ENCODE measurements at places on chromosomes 5 and 9.

DNA sequence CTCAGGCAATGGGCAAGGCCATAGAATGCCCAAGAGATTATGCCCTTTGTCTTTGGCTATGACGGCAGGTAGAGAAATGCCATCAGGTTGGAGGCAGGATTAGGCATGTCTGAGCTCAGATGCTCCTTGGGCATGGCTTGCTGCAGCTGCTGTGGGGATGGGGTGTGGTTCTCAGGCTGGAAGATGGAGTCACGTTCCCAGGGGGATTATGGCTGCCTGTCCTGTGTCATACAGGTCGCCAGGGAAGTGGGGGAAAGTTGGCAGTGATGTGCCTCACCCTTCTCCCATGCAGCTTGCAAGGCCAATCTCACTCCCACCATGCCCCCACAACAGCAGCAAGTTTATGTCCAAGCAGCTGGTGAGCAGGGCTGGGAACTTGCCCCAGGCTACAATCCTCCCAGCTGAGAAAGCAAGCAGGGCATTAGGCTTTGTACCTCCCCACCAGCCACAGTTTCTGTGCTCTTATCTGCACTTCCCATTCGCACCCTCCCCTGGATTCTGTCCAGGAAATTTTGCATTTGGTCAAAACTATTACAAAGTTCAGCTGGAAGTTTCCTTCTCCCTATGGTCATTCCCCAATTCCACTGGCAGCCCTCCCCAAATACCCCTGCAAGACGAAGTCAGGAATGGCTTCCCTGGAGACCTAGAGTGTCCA, 1788.0 kb upstream of the NUDT12 start:
- DNase-seq, result no peak

- DNase-seq, result no peak
Measured at GRCh38 chr5:67378256-67378655, 181.7 kb upstream of the CD180 start.

DNA sequence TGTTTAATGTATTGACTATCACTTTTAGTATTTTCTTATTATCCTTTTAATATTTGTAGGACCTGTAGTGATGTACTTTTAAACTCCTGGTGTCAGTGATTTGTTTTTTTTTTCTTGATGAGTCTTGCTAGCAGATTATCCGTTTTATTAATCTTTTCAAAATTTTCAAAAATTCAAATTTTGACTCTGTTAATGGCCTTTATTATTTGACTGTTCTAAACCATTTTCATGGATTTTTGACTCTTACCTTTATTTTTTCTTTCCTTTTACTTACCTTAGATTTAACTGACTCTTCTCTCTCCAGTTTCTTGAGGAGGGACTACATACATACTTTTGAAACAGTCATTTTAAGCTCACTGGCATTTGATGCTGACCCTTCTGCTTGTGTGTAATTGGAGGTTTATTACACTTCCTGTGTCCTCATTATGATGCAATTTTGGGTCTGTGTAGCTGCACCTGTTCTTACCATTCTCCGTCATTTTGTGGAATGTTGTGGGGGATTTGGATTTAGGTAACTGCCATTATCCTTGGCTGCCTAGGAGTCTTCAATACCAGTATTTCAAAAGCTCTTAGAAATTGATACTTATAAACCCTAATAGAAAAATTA, 32.0 kb upstream of the EXOC3 start:
- DNase-seq, result no peak

DNA sequence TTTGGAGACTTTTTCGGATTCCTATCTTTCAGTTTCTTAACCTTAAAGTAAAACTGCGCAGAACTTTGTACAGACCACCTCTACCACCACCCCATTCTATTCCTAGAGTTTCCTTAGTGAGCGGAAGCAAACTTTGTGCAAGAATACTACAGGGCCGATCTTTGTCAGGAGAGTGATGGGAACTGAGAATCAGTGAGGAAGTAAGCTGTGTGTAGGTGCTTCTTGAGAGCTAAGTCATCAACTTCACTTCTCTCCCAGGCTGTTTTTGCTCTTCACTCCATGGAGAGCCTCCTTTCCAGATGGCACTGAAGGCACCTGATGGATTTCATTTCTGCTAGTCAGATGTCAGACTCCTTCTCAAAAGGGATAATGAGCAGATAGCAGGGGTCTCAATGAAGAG, 127.3 kb downstream of the SPATA31D1 start:
- DNase-seq, result no peak

DNA sequence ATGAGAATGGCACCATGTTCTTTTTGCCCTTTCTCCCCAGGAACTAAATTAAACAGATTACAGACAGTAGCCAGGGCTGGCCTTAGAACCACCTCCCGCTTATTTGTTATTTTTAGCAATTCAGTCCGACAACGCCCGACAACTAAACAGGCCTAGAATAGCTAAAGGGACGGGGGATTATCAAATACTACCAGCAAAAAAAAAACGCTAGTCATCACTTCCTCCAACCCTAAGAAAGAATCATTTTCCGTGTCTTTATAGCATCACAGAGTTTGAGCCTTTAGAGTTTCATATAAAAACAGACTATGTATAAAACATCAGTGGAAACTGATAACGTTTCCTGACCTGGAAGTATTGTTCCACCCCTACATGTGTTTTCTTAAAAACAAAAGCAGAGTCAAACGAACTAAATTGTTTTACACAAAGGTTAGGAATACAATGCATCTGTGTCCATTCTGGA, 35.3 kb downstream of the PFDN1 start:
- no peak for DNase-seq

All from activated CD4-positive, alpha-beta T cell treated with anti-CD3 and anti-CD28 coated beads for 36 hours (primary cell).